ENCODE measurements at places on chromosomes 2 and 18.
A peak's percentile ranks its signal among the peaks of the same experiment; 100 is the strongest.

DNA sequence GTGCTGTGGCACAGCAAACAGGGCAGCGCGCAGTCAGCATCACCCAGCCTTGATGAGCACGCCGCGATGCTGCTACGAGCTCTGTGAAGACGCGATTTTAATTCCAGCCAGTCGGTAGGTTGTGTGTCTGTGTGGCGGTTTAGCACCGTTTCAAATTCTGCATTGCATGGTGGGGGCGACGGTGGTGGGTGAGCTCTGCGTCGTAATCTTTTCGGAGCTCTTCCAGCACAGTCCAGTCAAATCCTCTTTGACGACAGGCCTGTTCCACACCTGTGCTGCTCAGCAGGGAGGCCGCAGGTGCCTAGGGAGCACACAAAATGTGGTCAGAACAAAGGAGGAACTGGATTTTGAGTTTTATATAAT, 8.6 kb downstream of the ALLC start:
- no peak for DNase-seq

DNA sequence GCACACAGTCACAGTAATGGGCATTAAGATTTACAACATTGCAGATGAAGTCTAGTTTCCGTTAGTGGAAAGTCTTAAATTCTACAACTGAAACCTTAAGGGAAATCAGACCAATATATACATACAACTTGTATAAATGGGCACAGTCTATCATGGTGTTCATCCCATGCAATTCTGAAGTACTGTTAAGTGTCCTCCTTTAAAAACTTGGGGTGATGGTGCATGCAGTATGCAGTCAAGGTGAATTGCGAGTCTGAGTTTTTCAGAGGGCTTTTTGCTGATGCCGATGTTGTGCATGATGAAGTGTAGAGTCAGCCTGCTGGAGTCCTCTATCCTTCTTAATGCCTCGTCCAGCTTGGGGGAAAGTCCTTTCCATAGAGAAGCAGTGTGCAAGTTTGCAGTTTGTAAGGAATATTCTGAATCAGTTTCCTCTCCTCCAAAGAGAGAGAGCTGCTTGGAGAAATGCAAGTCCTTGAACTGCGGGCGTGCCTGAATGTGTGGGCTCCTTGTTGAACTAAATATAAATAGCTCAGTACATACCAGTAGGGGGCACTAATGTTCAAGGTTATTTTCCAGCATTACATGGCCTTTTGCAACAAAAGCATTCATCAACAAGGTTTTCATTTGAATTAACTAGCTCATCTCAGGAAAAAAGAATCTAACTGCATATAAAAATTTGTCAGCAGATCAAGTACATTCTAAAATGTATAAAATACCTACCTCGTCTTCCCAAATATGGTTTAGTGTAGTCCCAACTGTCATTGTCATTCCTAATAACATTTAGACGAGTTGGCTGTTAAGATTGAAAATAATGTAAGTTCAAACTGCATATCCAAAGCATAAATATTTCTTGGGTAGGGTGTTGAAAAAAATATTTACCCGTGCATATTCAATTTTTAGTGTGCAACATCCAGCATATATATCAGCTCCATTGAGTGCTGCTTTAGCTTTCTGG, 21.3 kb downstream of the HNRNPLL start:
- DNase-seq: peak; percentile 78

GRCh38 chr2:222851956-222852617, 8.7 kb upstream of the ACSL3 start:
- no peak for DNase-seq

DNA sequence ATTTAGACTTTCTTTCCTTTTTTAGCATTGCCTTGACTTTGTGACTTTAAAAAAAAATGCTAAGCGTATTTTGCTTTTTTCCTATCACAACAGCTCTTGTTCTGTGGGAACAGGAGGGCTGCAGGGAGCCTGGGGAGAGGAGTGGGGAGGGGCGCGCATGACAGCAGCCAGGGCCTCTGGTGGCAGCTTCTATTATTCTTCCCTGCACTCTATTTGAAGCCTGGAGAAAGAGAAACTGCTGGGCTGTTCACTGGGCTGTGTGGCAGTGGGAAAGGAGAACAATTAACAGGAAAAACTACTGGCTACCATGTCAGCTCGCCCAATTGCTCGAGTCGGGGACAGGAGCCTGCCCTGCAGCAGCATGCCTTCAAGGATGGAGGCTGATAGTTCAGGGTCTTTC, 119.0 kb upstream of the ZBTB14 start:
- DNase-seq: no peak

GRCh38 chr2:209383212-209383611, 40.6 kb upstream of the MAP2 start:
- DNase-seq: no peak
